ENCODE measurements at places on chromosomes 12 and 14. TPM values are rescaled to one million over a fixed set of nuclear protein-coding genes. Genes with fewer than 3 reads are reported as not detected.

GRCh38 chr12:99146730-99147129, 500.8 kb upstream of the GARIN6 start:
- H3K4me1 ChIP-seq = no peaks in the 10 kb centered on the region
- no peak overlapping the region for H3K4me3 ChIP-seq
- no peaks in the 10 kb centered on the region for H3K36me3 ChIP-seq
- H3K27ac ChIP-seq = no peak overlapping the region

DNA sequence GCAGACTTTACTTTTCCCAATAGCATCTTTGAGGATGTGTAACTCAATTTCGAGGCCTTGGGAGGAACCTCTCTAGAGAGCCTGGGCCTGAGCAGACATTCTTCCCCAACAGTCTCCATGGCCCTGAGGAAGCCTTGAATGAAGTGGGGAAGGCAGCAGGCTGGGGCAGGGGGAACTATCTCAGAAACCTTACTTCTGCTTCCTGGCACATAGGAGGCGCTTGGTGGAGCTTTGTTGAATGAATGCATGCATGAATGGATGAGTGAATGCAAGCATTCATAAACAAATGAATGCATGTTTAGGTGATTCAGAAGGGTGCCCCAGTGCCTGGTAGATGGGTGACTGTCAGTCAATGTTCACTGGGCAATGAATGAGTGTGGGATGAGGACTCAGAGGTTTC, 58.3 kb downstream of the GALNT16 start:
- H3K4me1 ChIP-seq = peaks cover 9% of the 10 kb centered on the region
- no peak overlapping the region for H3K27ac ChIP-seq
- DNase-seq = no peak
- no peaks in the 10 kb centered on the region for H3K36me3 ChIP-seq
- H3K27me3 ChIP-seq = no peaks in the 10 kb centered on the region
- H3K4me3 ChIP-seq = no peak overlapping the region

Gene AGAP2
- total RNA-seq = 15.8 TPM

DNA sequence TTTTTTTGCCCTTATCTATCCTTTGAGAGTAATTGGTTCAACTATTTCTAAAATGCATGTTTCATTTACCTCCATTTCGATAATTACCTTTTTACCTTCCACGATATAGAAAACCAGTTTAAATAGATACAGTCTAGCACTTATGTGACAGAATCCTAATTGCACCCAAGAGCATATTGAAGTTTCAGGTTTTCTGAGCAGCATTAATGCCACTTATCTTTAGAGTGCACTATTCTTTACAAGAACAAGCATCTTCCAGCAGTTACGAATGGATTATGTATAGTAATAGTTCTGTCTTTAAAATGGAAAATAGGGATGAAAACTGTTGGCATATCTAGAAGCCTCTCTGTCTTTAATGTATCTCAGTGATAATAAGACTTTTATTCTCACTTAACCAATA, 82.2 kb upstream of the ATXN7L3B start:
- no peak overlapping the region for H3K4me3 ChIP-seq
- no peak for DNase-seq
- no peak overlapping the region for H3K27ac ChIP-seq
- no peaks in the 10 kb centered on the region for H3K4me1 ChIP-seq

- no peak overlapping the region for H3K4me3 ChIP-seq
- H3K27ac ChIP-seq = no peak overlapping the region
- H3K27me3 ChIP-seq = no peaks in the 10 kb centered on the region
Observed at GRCh38 chr14:53603994-53604393, 352.6 kb downstream of the BMP4 start.

Gene AICDA
- not detected for total RNA-seq

Gene SERPINA1
- total RNA-seq = 9.1 TPM

Gene TSPAN9
- total RNA-seq = 13.2 TPM
